ENCODE measurements at places on chromosomes 3 and 15.

- no peak for DNase-seq
These were observed 1.7 kb upstream of the PPARG start for GRCh38 chr3:12286927-12287726.

GRCh38 chr3:160695915-160696327, 19.0 kb downstream of the ARL14 start:
- no peak for DNase-seq

DNA sequence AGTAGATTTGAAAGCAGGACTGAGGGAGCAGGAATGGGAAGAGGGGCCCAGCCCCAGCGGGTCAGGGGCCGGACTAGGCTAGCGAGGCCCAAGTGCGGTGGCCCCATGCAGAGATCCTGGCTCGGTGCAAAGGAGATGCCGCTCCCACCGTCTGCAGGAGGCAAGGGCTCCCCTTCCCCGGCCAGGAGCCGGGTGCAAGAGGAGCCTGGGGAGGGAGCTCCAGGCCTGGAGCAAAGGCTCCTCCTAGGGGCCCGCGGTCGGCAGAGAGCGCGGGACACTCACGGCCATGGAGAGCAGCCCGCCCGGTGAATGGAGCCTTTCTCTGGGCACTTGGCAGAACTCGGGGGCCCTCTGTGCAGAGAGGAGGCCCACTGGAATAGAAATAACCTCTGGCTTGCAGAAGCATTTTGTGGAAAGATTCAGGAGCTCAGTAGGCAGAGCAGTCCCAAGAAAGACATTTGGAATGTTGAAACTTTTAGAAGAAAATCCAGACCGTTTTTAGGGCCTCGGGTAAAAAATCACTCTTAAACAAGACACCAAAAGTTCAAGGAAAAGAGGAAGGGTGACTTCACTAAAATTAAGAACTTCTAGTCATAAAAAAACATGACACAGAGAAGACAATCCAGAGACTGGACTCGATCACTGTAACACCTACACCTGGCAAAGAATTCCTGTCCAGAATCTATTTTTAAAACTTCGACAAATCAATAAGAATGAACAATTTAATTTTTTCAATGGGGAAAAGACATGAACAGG, 43.0 kb upstream of the USP3 start:
- no peak for DNase-seq

GRCh38 chr3:134039161-134039862, 9.6 kb upstream of the SLCO2A1 start:
- DNase-seq, result no peak

DNA sequence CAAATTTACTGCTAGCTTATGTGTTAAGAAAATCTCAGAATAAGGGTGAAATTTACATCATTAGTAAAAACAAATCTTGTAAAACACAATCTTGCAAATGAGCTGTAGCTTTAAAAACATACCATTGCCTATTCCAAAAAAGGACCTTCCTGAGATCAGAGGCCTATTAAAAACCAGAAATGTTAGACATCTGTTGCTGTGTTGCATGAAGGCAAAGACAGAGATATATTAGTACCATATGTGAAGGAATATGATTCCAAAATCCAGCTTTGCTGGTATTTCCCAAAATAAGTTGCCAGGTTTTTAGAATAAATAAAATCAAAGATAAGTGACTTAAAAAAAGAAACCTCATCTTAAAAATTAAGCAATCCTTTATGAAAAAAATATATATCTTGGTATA, 504.1 kb upstream of the CDIN1 start:
- no peak for DNase-seq
